ENCODE measurements at places on chromosomes 13 and 19. TPM values are rescaled to one million over a fixed set of nuclear protein-coding genes. Genes with fewer than 3 reads are reported as not detected.
A peak's percentile ranks its signal among the peaks of the same experiment; 100 is the strongest.

DNA sequence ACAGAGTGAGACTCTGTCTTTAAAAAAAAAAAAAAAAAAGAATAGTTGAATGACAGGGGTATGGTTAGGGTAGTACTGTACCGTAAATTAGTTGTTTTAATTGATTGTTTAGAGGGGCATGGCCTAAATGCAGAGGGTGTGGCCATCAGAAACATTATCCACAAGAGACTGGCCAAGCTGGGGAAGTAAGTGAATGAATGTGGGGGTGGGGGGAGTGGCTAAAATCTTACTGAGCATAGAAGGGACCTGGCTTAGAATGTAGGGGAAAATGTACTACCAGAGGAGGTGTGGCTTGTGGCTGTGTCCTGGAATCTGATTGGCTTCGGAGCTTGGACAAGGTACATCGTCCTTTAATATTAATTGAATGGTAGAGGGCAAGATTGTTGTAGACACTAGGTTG is 3.8 kb downstream of the BCL2L12 start:
- DNase-seq: no peak
- H3K27ac ChIP-seq: peak overlapping the region; percentile 81
- no peaks in the 10 kb centered on the region for H3K27me3 ChIP-seq
- peaks cover 15% of the 10 kb centered on the region for H3K4me1 ChIP-seq
- peaks cover 27% of the 10 kb centered on the region for H3K36me3 ChIP-seq

- H3K27me3 ChIP-seq: peaks cover 11% of the 10 kb centered on the region
- DNase-seq: peak; percentile 50
- no peaks in the 10 kb centered on the region for H3K36me3 ChIP-seq
Measured at GRCh38 chr19:412356-413355, 3.7 kb upstream of the C2CD4C start.

GRCh38 chr13:106958621-106959048 is 390.7 kb upstream of the ARGLU1 start:
- no peak overlapping the region for H3K4me3 ChIP-seq
- no peak overlapping the region for H3K27ac ChIP-seq
- no peaks in the 10 kb centered on the region for H3K4me1 ChIP-seq
- H3K27me3 ChIP-seq: no peaks in the 10 kb centered on the region
- DNase-seq: no peak

- H3K4me1 ChIP-seq: peaks cover 6% of the 10 kb centered on the region
- no peak overlapping the region for H3K4me3 ChIP-seq
- H3K27me3 ChIP-seq: no peaks in the 10 kb centered on the region
- no peak for DNase-seq
- no peaks in the 10 kb centered on the region for H3K36me3 ChIP-seq
Measured at GRCh38 chr13:79435561-79435990, 29.5 kb upstream of the RBM26 start.

- H3K4me1 ChIP-seq: peaks cover 9% of the 10 kb centered on the region
- no peak for DNase-seq
- no peaks in the 10 kb centered on the region for H3K27me3 ChIP-seq
- H3K27ac ChIP-seq: no peak overlapping the region
- no peak overlapping the region for H3K4me3 ChIP-seq
Measured at GRCh38 chr19:31535691-31536460, 186.6 kb upstream of the TSHZ3 start.

GRCh38 chr19:16222806-16223205 is 25.1 kb downstream of the AP1M1 start:
- peaks cover 42% of the 10 kb centered on the region for H3K36me3 ChIP-seq
- H3K4me3 ChIP-seq: no peak overlapping the region
- H3K4me1 ChIP-seq: no peaks in the 10 kb centered on the region
- no peaks in the 10 kb centered on the region for H3K27me3 ChIP-seq
- H3K27ac ChIP-seq: 0 out of 2 replicates have a peak overlapping the region, but pooled peaks have one; percentile 49

Gene SPATA13
- total RNA-seq: 23.1 TPM

Gene FGF21
- 0.44 TPM for total RNA-seq

Data from WTC11 (cell line).